ENCODE measurements at places on chromosomes 4 and X.

- no peak for DNase-seq
Observed at GRCh38 chr4:24573582-24573981, 10.8 kb downstream of the DHX15 start.

DNA sequence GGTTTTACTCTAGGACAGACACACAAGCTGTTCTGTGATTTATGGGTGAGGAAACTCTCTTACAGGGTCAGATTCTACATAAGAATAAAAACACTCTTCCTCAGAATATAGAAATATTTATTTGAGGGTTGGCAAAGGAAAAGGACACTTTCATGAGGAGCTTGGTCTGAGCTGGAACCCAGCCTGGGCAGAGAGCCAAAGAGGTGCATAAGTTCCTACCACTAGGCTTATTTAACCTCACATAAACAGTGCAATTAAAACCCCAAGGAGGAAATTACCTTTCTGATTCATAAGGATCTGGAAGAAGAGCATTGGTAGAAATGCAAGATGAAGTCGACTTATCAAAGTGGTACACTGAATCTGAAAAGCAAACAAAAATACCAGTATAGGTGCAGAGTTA is 32.9 kb downstream of the SETD7 start:
- DNase-seq, result no peak

- DNase-seq, result no peak
Observed at GRCh38 chr4:16869594-16870245, 28.7 kb downstream of the LDB2 start.

GRCh38 chrX:9475984-9476383 is 11.1 kb downstream of the TBL1X start:
- peak; percentile 57 for DNase-seq

DNA sequence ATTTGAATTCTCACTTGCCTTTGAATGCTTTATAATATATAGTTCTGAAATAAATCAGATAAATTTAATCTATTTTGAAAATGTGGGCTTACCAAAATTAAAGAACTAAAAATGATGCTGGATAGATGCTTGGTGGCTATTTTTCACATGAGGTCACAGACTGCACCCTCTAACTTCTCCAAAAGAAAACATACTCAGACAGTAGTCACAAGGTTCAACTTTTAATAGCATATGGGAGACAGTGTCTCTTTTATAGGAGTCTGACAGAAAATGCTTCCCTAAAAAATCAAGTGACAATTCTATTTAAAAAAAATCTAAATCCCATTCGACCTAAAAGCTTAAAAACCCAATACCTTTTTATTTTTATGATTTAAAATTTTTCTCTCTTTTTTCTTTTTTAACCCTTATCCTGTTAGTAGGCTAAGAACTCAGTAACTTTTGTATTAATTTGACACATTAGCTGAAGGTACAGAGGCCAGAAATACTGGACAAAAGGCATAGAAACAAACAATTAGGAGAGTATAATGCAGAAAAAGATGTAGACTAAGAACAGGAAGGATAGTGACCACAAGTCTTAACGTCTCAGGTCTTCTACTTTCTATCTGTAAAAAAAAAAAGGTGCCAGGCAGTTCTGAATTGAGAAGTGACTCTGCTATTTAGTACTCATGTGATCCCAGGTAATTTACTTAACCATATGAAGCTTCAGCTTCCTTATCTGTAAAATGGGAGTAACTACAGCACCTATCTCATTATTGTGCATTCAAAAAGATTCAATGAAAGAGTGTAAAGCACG is 7.6 kb downstream of the TIGD4 start:
- no peak for DNase-seq

DNA sequence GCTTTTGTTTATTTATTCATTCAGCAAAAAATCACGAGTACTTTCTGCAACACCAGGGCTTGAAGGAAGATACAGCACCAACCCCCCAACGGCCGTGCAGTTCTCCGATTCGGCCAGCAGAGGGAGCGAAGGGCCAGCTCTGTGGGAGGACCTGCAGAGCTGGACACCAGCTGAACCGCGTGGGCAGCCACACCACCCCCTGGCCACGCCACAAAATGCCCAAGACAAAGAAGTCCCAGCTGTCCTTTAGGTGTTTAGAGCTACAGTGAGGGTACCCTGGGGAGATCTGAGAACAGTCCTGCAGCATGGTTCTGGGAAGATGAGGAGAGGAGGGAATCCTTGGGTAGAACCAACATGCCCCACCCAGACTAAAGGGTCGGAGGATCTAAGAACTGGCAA is 83.1 kb downstream of the RELL1 start:
- DNase-seq, result peak; percentile 70

DNA sequence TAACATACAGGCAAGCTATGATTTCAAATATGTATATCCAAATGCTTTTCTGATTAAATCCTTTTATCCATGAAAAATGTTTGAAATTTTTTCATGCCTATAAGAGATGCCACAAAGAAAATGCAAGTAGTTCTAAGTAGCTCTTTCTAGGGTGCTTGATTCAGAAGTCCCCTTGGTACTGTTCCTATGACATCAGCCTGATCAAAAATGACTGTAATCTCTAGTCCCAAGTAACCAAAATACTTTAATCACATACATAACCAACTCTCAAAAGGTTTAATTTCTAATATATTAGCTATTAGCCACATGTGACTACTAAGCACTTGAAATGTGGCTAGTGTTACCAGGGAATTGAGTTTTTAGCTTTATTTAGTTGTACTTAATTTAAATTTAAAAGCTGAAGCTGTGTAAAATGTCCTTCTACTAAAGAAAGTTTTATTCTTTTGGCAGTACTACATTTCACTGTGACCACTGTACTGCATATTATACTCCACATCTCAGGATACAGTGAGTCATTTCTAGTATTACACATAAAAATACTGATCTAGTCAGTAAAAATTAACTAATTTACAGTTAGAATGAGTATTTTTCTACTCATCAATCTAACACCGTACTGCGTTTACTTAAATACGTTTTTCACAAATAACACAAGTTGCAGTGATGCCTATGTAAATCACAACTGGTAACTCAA is 33.9 kb downstream of the FBXW7 start:
- no peak for DNase-seq

GRCh38 chr4:58807843-58808615 is 1697.8 kb upstream of the IGFBP7 start:
- no peak for DNase-seq

DNA sequence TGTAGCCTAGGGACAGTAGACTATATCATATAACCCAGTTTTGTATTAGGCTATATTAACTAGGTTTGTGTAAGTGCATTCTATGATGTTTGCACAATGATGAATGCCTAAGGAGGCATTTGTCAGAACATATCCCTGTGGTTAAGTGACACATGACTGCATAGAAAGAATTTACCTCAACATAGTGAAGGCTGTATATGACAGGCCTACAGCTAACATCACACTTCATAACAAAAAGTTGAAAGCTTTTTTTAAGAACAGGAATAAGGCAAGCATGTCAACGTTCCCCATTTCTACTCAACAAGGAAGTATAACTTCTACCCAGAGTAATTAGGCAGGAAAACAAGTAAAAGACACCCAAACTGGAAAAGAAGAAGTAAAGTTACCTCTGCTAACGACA is 165.9 kb upstream of the NDST4 start:
- no peak for DNase-seq

DNA sequence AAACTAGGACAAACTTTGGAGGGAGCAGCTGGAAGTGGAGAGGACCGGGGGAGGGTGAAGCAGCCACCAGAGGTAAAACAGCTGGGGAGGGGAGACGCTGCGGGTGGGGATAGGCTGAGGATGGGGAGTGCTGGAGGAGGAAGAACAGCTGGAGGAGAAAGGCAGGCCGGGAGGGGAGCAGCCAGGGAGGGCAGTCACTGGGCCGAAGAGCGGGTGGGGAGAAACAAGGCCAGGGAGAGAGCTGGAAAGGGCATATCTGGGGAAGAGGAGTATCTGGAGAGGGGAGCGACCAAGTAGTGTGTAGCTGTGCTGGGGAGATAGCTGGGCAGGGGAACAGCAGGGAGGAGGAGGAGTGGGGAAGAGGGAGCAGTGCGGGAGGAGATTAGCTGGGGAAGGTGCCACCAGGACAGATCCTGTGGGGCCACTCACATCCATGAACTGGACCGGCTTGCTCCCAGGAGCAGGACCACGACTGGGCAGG is 2.7 kb downstream of the SLC38A5 start:
- DNase-seq, result peak; percentile 75

DNA sequence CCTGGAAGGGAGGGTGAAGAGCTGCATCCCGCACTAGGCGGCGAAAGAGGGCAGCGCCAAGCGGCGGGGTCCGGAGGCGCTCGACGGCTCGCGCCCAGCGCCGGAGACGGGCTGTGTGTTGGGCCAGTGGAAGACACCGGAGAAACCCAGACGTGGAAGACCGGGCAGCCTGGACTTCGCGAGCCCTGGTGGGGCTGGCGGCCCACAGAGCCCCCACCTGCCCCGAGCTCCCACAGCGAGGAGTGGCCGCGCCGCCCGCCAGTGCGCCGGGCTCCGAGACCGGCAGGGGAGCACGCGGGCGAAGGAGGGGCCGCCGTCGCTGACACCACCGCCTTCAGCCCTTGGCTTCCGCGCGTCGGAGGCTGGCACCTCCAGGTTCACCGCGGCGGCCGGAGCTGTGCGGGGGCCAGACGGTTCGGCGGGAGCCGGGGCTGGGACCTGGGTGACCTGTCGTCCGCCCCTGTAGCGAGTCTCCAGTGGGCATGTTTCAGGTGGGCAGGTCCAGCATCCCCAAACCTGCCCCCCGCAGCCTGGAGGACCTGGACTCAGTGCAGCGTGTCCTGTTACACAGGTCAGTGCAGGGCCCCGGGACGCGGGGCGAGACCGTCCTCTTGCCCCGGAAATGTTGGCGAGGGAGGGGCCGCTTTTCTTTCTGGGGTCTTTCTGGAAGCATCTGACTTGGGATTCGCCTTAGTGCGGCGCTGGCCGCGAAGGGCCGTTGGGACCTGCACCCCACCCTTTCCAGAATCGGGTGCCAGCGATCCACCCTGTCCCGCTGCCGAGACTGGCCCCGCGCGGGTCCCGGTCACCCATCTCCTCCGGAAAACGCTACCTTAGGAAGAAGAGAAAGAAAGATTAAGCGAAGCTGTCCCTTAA is 9.6 kb upstream of the INTU start:
- peak; percentile 25 for DNase-seq

DNA sequence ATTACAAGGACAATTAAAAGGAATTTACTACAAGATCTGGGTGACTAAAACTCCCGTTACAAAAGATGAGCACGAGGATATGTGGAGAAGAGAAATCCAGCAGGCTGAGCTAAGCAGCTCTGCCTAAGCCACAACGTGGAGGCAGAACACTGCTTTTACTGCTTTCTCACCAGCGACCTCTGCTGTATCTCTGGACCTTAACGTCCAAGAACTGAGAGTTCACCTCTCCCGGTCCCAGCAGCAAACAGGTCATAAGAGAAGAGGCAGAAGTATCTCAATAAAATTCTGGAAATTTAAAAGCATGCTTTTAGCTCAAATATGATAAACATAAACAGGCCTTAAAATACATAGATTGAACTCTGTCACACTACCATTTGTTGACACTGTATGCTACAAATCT is 81.0 kb downstream of the ADGRA3 start:
- peak; percentile 50 for DNase-seq

DNA sequence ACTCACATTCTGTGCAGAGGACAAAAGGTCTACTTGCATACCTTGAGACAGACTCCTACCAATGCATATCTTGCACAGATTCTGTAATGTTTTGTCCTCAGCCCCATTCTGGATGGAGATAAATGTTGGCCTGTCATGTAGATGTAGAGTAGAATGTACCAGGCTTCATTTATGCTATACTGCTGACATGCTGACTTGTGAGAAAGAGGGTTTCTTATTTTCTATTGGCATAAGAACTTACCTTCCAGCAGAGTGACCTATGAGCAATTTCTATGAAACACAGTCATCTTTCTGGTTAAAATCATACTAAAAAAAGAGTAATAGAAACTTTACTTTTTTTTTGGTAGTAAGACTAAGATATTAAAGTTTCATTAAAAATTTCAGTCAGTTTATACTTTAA is 17.2 kb downstream of the SLC4A4 start:
- no peak for DNase-seq
